Small intestine (tissue), 16 donors: ENCODE measurements at places on chromosomes 6 and 20. TPM values are rescaled to one million over a fixed set of nuclear protein-coding genes. Genes with fewer than 3 reads are reported as not detected.

DNA sequence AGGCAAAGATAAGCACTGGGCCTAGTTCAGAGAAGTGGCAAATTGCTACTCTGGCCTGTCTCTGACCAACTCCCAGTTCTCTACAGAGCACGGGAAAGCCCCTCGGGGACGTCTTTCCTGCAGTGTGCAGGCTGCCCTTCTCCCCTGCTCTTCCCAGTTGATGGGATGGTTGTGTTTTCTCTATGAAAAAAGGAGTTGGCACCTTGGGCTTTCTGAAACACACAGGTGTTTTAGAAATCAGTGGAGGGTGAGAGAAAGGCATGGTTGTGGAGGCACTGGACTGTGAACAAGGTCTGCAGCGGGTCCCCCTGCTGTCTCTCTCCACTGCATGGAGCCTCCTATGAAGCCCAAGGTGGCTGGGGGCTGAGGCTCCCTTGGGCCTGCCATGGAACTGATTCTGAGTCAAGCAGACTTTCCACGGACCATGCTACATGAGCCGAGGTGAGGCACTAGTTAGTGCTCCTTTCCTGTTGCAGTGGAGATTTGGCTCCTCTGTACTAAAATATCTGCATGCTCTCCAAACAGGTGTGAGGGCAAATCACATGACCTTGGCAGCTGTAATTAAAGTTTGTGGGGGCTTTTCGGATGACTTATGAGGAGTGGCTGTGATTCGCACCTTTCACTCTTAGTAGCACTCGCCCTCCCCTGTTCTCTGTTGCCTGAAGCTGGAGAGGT lies 16.3 kb downstream of the GTSF1L start:
- H3K36me3 ChIP-seq: peaks cover 19% of the 10 kb centered on the region
- DNase-seq: no peak
- H3K27ac ChIP-seq: no peak overlapping the region
- H3K4me1 ChIP-seq: no peaks in the 10 kb centered on the region
- H3K4me3 ChIP-seq: no peak overlapping the region

GRCh38 chr20:53873230-53873604 lies 197.2 kb downstream of the BCAS1 start:
- no peaks in the 10 kb centered on the region for H3K36me3 ChIP-seq
- H3K27me3 ChIP-seq: no peaks in the 10 kb centered on the region
- peaks cover 8% of the 10 kb centered on the region for H3K4me1 ChIP-seq
- no peak for DNase-seq
- H3K27ac ChIP-seq: no peak overlapping the region

MYLIP gene
- polyA plus RNA-seq: 10.7 TPM

DNA sequence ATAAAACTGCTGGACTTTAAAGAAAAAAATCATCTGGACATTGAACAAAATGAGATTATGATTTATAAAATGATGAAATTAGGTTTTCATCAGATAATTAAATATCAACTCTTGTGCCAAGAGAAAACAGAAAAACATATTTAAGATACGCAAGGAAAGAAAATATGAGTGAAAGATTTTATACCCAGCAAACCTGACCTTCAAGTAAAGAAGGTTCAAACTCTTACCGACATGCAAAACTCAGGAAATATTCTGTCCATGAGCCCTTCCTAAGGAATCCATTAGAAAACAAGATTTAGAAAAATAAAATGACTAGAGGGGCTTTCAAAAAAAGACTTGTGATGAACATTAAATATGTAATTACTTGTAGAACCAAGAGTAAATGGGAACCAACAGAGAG lies 257.2 kb upstream of the ARID1B start:
- no peak for DNase-seq
- H3K4me1 ChIP-seq: no peaks in the 10 kb centered on the region
- no peak overlapping the region for H3K27ac ChIP-seq
- H3K36me3 ChIP-seq: no peaks in the 10 kb centered on the region

GRCh38 chr20:52268184-52268749 lies 76.7 kb upstream of the ZFP64 start:
- no peak for DNase-seq
- no peaks in the 10 kb centered on the region for H3K36me3 ChIP-seq
- peaks cover 3% of the 10 kb centered on the region for H3K27me3 ChIP-seq
- H3K4me1 ChIP-seq: no peaks in the 10 kb centered on the region

ZNF311 gene
- polyA plus RNA-seq: 1.1 TPM

CLPSL1 gene
- polyA plus RNA-seq: not detected

PRR18 gene
- 0.68 TPM for polyA plus RNA-seq

TEAD3 gene
- polyA plus RNA-seq: 17.8 TPM

DNA sequence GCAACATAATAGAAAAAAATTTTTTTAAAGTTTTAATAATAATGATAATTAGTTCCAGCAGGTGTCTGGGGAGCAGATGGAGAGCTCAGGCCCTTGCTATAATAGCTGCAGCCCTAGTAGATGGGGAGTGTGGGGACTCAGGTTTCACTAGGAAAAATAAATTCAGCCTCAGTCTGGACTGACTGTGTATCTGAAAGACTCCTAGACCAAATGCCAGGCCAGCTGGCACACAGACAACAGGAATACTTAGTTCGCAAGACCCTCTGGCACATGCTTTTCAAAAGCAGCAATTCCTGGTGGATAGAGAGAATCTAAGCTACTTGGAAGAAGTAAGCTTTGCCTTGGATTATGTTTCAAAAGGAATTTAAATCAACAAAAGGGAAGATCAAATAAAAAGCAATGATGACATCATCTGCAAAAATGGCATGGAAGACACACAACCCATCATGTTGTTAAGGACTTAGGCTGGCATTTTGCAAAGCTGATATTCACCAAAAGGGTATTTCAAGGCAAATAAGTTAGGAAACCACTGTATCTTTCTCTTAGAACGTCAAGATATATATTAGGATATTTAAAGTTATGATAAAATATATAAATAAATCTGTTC lies 107.8 kb downstream of the RNGTT start:
- no peak for DNase-seq
- H3K4me3 ChIP-seq: no peak overlapping the region
- H3K27me3 ChIP-seq: no peaks in the 10 kb centered on the region
- H3K36me3 ChIP-seq: no peaks in the 10 kb centered on the region

SNRPB2 gene
- polyA plus RNA-seq: 73.6 TPM

PSMB8 gene
- 48.0 TPM for polyA plus RNA-seq

GRCh38 chr20:14785065-14785743 lies 447.8 kb upstream of the FLRT3 start:
- H3K4me3 ChIP-seq: no peak overlapping the region
- no peaks in the 10 kb centered on the region for H3K36me3 ChIP-seq
- no peak overlapping the region for H3K27ac ChIP-seq
- H3K27me3 ChIP-seq: no peaks in the 10 kb centered on the region

GRCh38 chr6:130964808-130965604 lies 98.0 kb downstream of the EPB41L2 start:
- H3K27ac ChIP-seq: no peak overlapping the region
- no peak for DNase-seq
- no peaks in the 10 kb centered on the region for H3K36me3 ChIP-seq
- no peaks in the 10 kb centered on the region for H3K27me3 ChIP-seq
- H3K4me3 ChIP-seq: no peak overlapping the region
- H3K4me1 ChIP-seq: peaks cover 6% of the 10 kb centered on the region

GRCh38 chr6:142013287-142013686 lies 119.4 kb upstream of the GJE1 start:
- no peak for DNase-seq
- H3K27me3 ChIP-seq: no peaks in the 10 kb centered on the region
- no peak overlapping the region for H3K27ac ChIP-seq
- no peaks in the 10 kb centered on the region for H3K36me3 ChIP-seq

DNA sequence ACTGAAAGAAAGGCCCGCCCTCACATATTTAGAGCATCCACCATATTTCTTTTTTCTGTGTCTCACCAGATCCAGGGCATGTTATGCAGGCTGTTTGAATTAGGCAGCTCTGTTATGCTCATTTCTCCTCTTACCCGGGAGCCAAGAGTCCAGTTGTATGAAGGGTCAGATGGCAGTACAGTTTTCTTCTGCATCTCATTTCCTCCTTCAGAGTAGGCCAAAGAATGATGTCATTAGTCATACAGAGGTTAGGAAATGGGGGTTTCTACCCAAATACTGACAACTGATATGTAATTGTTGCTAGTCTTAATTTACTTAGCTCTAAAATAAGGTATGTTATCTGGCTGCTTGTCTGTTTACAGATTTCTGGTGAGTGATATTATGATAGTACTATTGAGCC lies 130.8 kb downstream of the SOBP start:
- H3K36me3 ChIP-seq: no peaks in the 10 kb centered on the region
- no peak overlapping the region for H3K4me3 ChIP-seq
- peak; percentile 14 for DNase-seq
- H3K27me3 ChIP-seq: no peaks in the 10 kb centered on the region

NR2E1 gene
- polyA plus RNA-seq: not detected

GRCh38 chr6:148443798-148444560 lies 101.3 kb downstream of the SASH1 start:
- H3K4me3 ChIP-seq: no peak overlapping the region
- no peaks in the 10 kb centered on the region for H3K27me3 ChIP-seq
- H3K27ac ChIP-seq: no peak overlapping the region
- H3K4me1 ChIP-seq: no peaks in the 10 kb centered on the region

DNA sequence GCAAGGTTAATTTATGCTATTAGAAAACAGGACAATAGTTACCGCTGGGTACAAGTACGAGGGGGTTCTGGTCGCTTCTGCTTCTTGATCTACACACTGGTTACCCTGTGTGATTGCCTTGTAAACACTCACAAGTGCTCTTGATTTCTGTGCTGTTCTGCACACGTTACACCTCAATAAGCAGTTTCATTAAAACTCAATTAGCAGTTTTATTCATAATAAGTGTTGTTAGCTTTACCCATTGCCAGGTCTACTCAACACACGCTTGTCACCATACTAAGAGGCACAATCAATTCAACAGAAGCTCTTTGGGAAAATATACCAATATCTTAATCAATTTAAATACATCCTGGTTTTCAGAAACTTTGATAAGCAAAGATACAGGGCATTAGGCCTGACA lies 20.4 kb downstream of the BMP7 start:
- H3K4me1 ChIP-seq: no peaks in the 10 kb centered on the region
- no peaks in the 10 kb centered on the region for H3K27me3 ChIP-seq
- no peak overlapping the region for H3K4me3 ChIP-seq
- no peak overlapping the region for H3K27ac ChIP-seq
